Neural progenitor cell (in vitro differentiated cells): ENCODE measurements at places on chromosomes 4 and X. TPM values are rescaled to one million over a fixed set of nuclear protein-coding genes. Genes with fewer than 3 reads are reported as not detected.

Gene MRPS18C
- total RNA-seq: 25.0 and 25.6 TPM in 2 replicates

- no peak for DNase-seq
These were observed 7.6 kb downstream of the PDE6B start for GRCh38 chr4:632926-633325.

GRCh38 chr4:55926610-55927009 lies 22.1 kb upstream of the CEP135 start:
- DNase-seq: no peak

DNA sequence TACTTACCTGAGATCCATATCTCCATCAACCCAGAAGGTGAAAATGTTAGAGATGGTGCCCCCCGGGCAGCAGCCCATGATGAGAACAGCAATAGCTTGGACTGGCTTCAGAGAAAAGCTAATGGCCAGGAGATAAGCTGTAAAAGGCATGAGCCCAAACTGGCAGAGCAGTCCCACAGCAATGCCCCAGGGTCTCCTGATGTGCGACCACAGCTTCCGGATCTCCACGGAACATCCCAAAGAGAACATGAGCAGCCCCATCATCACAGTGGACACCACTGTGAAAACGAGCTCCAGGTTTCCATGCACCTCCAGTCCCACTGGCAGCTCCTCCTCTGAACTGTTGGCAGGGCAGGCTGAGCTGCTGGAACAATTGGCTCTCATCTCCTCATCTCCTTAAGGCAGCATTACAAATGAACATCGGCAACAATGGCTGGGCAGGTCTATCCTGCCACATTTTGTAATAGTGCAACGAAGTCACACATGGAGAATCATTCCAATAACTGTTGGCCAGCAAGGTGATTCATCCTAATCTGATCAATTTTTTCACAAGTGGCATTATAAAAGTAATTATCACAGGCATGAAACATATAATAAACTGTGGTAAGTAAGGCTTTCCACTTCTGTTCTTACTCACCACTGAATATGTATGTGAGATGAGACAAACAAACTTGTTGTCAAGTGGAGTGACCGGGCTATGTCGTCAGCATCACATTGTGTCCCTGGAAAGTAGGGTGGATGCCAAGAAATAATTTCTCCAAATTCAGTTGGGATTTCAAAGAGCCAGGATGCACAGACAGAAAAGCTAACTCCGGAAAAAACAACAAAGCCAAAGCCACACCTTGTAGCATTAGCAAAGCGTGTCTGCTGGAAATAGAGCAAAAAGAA lies at the start of gene SLC10A6:
TSS of gene SLC10A6 (minus strand) at position 653 of the 888 bp plus-strand sequence. CDS start at position 384, 269 bp downstream.
- no peak for DNase-seq

DNA sequence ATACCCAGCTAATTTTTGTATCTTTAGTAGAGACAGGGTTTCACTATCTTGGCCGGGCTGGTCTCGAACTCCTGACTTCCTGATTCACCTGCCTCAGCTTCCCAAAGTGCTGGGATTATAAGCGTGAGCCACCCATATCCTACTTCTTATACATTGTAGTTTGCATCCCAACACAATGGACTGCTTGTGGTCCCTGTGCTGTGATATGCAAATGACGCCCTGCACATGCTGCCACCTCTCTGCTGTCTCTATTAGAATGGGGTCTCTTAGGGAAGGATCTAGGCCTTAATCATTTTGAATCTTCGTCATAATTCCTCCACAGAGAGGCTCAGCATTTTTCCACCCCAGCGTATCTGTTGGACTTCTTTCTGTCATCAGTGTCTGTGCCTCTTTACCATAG lies 595.9 kb downstream of the ADGRL3 start:
- DNase-seq: no peak
